ENCODE measurements at places on chromosomes 3 and 15. TPM values are rescaled to one million over a fixed set of nuclear protein-coding genes. Genes with fewer than 3 reads are reported as not detected.
A peak's percentile ranks its signal among the peaks of the same experiment; 100 is the strongest.

DNA sequence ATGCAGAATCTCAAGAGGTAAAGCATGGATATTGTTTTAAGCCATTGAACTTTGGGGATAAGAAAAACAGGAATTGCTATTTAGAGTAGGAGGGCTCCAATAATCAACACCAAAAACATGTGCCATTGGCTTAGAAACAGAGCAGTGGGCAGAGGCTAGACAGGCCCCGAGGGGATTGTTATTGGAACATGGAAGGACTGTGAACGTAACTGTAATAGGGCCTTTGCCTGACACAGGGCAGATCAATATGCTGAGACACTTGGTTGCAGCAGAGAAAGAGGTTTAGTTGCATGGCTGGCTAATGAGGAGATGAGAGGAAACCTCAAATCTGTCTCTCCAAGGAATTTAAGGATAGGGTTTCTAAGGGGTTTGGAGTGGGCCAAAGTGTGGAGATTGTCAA, 36.9 kb upstream of the RAF1 start:
- no peaks in the 10 kb centered on the region for H3K27me3 ChIP-seq
- no peaks in the 10 kb centered on the region for H3K36me3 ChIP-seq
- H3K4me3 ChIP-seq = no peak overlapping the region
- no peak for DNase-seq
- no peaks in the 10 kb centered on the region for H3K4me1 ChIP-seq
- no peak overlapping the region for H3K27ac ChIP-seq

DNA sequence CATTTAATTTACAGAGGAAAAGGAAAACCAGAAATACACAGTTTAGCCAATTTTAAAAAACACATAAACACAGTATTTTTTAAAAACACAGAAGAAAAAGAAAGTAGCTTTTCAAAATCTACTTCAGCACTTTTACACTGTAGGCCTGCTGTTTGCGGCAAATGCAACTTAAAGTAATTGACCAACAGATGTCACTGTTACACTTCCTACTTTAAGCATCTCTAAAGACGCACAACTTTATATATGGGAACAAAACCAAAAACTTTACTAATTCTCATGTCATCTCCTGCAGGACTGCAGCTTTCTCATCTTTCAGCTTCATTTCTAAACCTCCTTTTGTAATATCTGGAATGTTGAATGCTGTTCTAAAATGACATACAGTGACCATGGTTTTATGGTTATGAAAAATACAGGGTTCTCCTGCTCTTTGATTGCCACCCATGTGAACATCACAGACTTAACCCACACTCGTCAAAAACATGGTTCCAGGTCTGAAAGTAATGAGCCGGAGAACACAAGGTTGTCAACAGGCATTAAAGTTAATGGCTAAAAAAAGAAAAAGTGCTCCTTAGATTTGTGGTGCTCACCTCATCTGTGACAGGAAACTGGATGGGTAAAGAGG, 107.9 kb downstream of the FMN1 start:
- no peaks in the 10 kb centered on the region for H3K36me3 ChIP-seq
- no peaks in the 10 kb centered on the region for H3K27me3 ChIP-seq

- DNase-seq = no peak
- H3K36me3 ChIP-seq = peaks cover 28% of the 10 kb centered on the region
- no peak overlapping the region for H3K4me3 ChIP-seq
Observed at GRCh38 chr3:123525433-123525832, 59.4 kb downstream of the HACD2 start.

- no peak overlapping the region for H3K27ac ChIP-seq
- no peaks in the 10 kb centered on the region for H3K36me3 ChIP-seq
- no peak for DNase-seq
- H3K27me3 ChIP-seq = no peaks in the 10 kb centered on the region
- no peak overlapping the region for H3K4me3 ChIP-seq
Observed at GRCh38 chr15:80703965-80704364, 8.9 kb downstream of the ABHD17C start.

- peak overlapping the region; percentile 15 for H3K4me3 ChIP-seq
- H3K4me1 ChIP-seq = peaks cover 28% of the 10 kb centered on the region
- no peak for DNase-seq
- no peaks in the 10 kb centered on the region for H3K27me3 ChIP-seq
- peak overlapping the region; percentile 76 for H3K27ac ChIP-seq
- no peaks in the 10 kb centered on the region for H3K36me3 ChIP-seq
Observed at GRCh38 chr3:196611761-196612483, 27.6 kb upstream of the NRROS start.

GRCh38 chr3:40951636-40952035, 247.7 kb upstream of the CTNNB1 start:
- H3K36me3 ChIP-seq = no peaks in the 10 kb centered on the region
- no peaks in the 10 kb centered on the region for H3K4me1 ChIP-seq
- DNase-seq = no peak

- H3K4me3 ChIP-seq = no peak overlapping the region
- no peak for DNase-seq
- H3K4me1 ChIP-seq = no peaks in the 10 kb centered on the region
Observed at GRCh38 chr15:94352636-94353487, 121.5 kb downstream of the MCTP2 start.

DNA sequence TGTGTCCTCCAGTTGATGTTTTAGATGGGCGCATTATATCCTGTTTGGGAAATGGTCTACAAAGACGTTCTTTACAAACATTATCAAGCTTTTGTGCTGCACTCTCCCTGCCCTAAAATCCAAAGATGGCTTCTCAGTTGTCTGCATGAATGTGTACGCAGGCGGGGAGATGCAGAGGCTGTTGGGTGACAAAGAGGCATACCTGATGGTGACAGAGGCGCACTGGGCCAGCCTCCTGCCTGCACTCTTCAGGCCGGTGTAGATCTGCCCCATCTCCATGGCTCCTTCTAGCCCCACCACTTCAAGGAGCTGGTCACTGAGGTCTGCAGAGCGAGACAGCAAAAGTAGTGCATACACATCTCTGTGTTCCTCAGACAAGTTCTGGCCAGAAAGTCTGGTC, 55.8 kb upstream of the ETV5 start:
- DNase-seq = no peak
- H3K4me1 ChIP-seq = no peaks in the 10 kb centered on the region
- no peak overlapping the region for H3K4me3 ChIP-seq
- H3K36me3 ChIP-seq = no peaks in the 10 kb centered on the region

GRCh38 chr3:60010781-60011180, 961.0 kb upstream of the CFAP20DC start:
- H3K36me3 ChIP-seq = no peaks in the 10 kb centered on the region
- no peaks in the 10 kb centered on the region for H3K27me3 ChIP-seq
- no peak for DNase-seq
- no peaks in the 10 kb centered on the region for H3K4me1 ChIP-seq
- no peak overlapping the region for H3K27ac ChIP-seq

GRCh38 chr3:196886144-196886543, 18.4 kb downstream of the SENP5 start:
- H3K27ac ChIP-seq = no peak overlapping the region
- no peak overlapping the region for H3K4me3 ChIP-seq
- no peaks in the 10 kb centered on the region for H3K27me3 ChIP-seq
- H3K36me3 ChIP-seq = peaks cover 39% of the 10 kb centered on the region
- peaks cover 7% of the 10 kb centered on the region for H3K4me1 ChIP-seq
- DNase-seq = no peak

Gene MKRN3
- 0.41 TPM for total RNA-seq

Gene GRAMD1C
- 9.2 TPM for total RNA-seq

Gene RARRES1
- 65.8 TPM for total RNA-seq

Gene TRIM59
- 4.4 TPM for total RNA-seq

Gene GSK3B
- total RNA-seq = 48.4 TPM

Gene LXN
- 18.8 TPM for total RNA-seq

Gene AHSG
- total RNA-seq = not detected

Gene GNAT1
- not detected for total RNA-seq

Gene ATP13A4
- total RNA-seq = 188 TPM

Gene CA12
- 4.9 TPM for total RNA-seq

Gene CORO2B
- 6.8 TPM for total RNA-seq

Gene HCLS1
- total RNA-seq = 93.6 TPM

Gene ZFYVE19
- total RNA-seq = 29.6 TPM
